Pulmonary artery endothelial cell (primary cell): ENCODE measurements at places on chromosomes 4 and X. TPM values are rescaled to one million over a fixed set of nuclear protein-coding genes. Genes with fewer than 3 reads are reported as not detected.

MAGEA3 gene
- not detected in 2 replicates for total RNA-seq

EOLA1 gene
- 14.2 and 17.8 TPM in 2 replicates for total RNA-seq

MAGEE2 gene
- not detected in 2 replicates for total RNA-seq

FAM133A gene
- total RNA-seq: not detected in 2 replicates

NALF2 gene
- 0.04 TPM in 1 of 2 replicates, not detected in the other for total RNA-seq

FGFRL1 gene
- 13.7 and 16.4 TPM in 2 replicates for total RNA-seq

YY2 gene
- total RNA-seq: 1.1 and 1.6 TPM in 2 replicates

HTT gene
- 21.8 and 51.8 TPM in 2 replicates for total RNA-seq

MAGEA4 gene
- not detected in 2 replicates for total RNA-seq

MAOA gene
- total RNA-seq: 74.2 and 120 TPM in 2 replicates

PAK3 gene
- total RNA-seq: 0.26 and 1.5 TPM in 2 replicates

RBMXL3 gene
- total RNA-seq: not detected in 2 replicates

DMRTC1B gene
- not detected in 2 replicates for total RNA-seq

CT45A2 gene
- total RNA-seq: not detected in 2 replicates

DCAF12L1 gene
- total RNA-seq: 0.07 TPM in 1 of 2 replicates, not detected in the other

FOXR2 gene
- total RNA-seq: not detected in 2 replicates

MAP3K15 gene
- 0.13 and 0.14 TPM in 2 replicates for total RNA-seq

CLDN22 gene
- not detected in 2 replicates for total RNA-seq

IL13RA2 gene
- 0.26 and 0.32 TPM in 2 replicates for total RNA-seq

SOWAHB gene
- total RNA-seq: not detected in 2 replicates
